ENCODE measurements at places on chromosomes 2 and 18.

GRCh38 chr2:159515441-159515840, 100.9 kb downstream of the BAZ2B start:
- peak; percentile 55 for DNase-seq

DNA sequence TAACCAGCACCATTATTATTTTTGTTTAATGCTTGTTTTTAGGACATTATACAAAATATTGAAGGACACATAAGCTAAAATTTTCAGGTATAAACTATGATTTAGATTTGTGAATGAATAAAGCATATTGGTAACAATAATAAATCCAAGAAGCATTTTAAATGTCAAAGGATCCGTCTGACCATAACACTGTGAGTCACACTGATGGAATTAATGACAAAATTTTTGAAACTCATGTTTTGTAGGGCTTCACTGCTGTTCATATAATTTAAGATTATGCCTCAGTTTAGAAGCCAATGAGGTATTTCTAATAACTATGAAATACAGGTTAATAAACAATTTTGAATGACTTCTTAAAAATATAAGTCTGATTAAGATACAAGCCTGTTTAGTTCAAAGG, 124.6 kb downstream of the TMEFF2 start:
- DNase-seq = no peak

- no peak for DNase-seq
Observed at GRCh38 chr2:75431763-75432162, 129.0 kb downstream of the EVA1A start.

GRCh38 chr2:233905945-233906344, 11.2 kb upstream of the TRPM8 start:
- no peak for DNase-seq

DNA sequence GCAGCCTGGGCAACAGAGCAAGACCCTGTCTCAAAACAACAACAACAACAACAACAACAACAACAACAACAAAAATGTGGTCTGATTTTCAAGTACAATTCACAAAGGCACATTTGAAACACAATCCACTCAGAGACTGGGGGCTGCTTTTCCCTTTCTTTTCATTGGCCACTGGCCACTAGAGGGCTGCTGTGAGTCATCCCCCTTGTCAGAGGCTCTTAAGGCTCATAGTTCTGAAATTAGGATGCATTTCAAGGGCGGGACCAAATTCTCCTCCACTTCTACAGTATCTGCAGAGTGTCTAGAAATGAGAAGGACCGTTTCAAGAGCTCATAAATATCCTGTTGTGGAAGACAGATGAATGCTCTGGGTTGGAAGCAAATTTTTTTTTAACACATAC, 285.4 kb downstream of the NRXN1 start:
- DNase-seq = no peak

DNA sequence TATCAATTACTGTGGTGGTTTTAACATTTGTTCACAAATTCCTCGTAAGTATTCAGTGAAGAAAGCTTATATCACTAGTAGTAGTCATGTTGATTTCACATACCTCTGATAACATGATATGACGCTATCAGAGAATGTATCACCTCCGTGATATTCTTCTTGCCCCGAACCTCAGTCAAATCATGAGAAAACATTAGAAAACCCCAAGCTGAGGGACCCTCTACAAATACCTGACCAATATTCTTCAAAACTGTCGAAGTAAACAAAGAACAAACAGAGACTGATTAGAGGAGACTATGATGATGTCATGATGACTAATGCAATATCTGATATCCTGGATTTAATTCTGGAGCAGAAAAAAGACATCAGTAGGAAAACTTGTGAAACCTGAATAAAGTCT, 85.6 kb upstream of the SPOPL start:
- DNase-seq = no peak

GRCh38 chr2:160315337-160315736, 115.3 kb upstream of the ITGB6 start:
- DNase-seq = no peak

DNA sequence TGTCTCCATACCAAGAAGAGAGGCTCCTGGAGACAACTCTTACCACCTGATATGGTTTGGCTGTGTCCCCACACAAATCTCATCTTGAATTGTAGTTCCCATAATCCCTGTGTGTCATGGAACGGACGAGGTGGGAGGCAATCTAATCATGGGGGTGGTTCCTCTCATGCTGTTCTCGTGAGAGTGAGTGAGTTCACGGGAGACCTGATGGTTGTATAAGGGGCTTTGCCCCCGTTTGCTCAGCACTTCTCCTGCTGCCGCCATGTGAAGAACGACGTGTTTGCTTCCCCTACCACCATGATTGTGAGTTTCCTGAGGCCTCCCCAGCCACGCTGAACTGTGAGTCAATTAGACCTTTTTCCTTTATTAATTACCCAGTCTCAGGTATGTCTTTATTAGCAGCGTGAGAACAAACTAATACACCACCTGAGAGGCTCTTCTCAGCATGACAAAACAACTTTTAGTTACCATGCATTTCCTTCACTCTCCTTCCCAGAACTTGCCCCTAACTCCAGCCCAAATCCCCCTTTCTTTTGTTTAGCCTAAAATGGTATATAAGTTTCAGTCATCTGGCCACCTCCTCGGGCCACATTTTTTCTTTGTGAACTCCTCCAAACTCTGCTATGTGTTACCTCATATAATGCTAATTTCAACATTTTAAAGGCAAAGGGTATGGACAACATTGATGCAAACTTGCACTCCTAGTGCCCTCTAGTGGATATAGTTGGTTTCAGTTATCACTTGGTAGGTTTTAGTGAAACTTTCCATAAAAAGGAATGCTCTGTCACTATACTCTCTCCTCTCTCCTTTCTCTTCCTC, 58.6 kb upstream of the SLC25A52 start:
- DNase-seq = peak; percentile 81

DNA sequence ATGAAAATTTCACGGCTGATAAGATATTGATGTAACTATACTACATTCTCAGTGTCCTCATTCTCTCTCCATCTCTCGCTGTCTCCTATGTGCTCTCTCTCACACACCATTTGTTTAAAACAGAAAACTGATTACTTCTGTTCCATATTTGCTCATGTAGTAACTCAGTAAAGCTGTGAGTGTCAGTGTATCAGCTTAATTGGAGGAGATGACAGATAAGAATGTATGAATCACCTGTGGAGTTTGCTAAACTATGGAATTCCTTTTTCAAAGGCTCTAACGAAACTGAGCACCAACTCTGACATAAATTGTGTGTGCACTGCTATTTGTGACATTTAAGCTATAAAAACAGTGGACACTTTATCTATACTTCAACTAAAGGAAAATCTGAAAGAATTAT, 1080.0 kb downstream of the DSC3 start:
- DNase-seq = no peak

GRCh38 chr2:99942561-99943347, 199.6 kb downstream of the AFF3 start:
- peak; percentile 4 for DNase-seq

DNA sequence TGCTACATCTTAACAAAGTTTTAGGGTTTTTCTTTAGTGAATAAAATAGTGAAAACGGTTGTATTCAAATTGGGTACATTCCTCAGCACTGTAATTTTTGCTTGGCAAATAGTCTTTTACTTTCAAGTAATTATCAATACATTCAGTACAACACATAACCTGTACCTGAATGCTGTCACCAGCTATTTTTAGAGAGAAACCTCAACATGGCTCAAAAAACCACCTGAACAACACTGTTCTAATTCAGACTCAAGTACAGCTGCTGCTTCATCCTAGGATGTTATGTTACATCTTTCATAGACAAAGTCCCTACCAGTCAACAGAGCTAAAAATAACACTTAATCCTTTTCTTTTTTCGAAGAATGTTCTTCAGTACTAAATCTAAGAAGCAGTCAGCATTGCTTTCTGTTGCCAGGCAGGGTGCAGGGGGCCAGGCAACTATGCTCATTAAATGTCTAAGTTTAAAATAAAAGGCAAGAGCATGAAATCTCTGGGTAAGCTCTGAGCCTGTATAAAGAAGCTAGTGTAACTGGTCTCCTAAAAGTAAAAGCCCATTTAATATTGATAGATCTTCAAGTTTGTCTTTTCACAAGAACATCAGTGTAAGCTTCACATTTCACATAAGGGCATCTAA, 20.5 kb downstream of the PDIA6 start:
- DNase-seq = no peak

GRCh38 chr18:26103579-26103978, 13.2 kb upstream of the SS18 start:
- DNase-seq = no peak

GRCh38 chr2:42961385-42961811, 169.0 kb upstream of the HAAO start:
- DNase-seq = no peak

GRCh38 chr2:226184940-226185615, 614.5 kb downstream of the IRS1 start:
- peak; percentile 22 for DNase-seq

DNA sequence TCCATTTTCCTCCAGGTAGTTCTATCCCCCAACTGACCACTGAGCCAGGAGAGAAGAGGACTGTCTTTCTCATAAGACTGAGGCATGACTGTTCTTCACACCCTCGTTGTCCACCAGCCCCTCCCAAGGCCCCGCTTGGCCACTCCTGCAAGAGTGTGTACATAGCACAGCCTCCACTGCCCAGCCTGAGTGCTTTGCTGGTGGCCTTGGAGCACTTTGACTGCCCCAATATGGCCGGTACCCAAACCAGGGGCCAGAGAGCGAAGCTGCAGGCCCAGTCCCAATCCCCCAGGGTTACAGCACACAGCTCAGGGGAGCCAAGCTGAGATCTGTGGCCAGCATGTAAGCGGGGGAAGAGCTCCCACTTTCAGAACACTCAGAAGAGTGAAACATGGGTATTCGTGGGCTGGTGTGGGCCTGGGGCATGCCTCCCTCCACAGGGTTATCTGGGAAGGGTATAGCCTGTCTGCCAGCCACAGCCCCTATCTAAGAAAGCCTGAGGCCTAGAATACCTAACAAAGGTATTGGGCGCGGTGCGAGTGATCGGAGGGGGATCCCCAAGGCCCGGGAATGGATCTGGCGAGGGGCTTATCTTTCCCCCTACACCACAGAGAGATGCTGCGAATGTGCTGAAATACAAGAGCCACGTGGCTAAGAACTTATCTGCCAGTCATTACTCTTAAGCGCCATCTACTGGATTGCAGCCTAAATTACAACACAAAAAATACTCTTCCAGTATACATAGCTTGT, 163.8 kb downstream of the WDPCP start:
- peak; percentile 56 for DNase-seq

DNA sequence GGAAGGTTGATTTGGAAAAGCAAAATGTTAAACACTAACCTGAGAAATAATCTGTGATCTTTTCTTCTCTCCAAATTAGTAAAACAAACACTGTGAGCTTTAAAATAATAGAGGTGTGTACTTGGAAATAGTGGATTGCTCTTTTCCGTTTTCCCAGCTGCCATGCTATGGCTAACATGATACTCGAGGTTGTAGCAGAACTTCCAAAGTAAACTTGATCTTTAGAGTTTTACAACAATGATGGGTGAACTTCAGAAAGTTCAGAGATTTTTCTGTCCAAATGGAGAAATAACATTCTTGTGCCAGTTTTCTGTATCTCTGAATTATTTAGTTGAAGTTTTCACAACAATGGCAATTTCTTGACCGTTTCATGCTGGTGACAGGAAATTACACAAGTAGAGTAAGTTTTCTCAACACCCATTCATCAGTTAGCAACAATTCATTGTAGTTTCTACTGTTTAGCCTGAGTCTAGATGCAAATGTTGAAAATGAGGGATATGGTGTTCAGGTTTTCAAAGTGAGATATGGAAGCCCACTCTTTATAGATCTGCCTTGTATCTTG, 135.3 kb upstream of the CTAGE1 start:
- DNase-seq = no peak

- DNase-seq = no peak
Observed at GRCh38 chr18:63159590-63159989, 160.0 kb downstream of the BCL2 start.

- DNase-seq = peak; percentile 50
Observed at GRCh38 chr2:25877431-25878360, 591 bp downstream of the ASXL2 start.

GRCh38 chr2:219352448-219353023, 20.0 kb upstream of the RESP18 start:
- peak; percentile 72 for DNase-seq

DNA sequence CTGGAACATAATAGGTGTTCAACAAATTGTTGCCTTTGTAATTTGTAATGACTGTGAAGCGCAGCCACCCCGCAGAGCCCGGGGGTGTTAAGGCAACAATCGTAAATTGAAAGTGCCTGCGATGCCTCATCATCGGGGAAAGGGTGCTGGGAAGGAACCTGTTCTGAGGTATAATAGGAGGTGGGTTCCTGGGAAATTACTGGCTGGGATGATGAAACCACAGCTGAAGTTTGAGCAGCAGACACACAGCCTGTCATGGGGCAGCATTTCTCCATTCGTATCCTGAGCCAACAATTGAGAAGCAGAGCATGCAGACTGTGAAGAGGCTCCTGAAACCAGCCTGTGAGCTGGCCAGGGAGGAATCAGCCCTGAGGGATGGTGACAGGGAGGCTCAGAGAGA, 404.0 kb upstream of the MYT1L start:
- DNase-seq = no peak

GRCh38 chr2:28193630-28194403, 198.8 kb upstream of the FOSL2 start:
- peak; percentile 10 for DNase-seq

GRCh38 chr2:69689969-69690368, 46.4 kb upstream of the AAK1 start:
- no peak for DNase-seq

GRCh38 chr2:219570194-219570923, 980 bp downstream of the OBSL1 start:
- DNase-seq = no peak

GRCh38 chr2:218839430-218839829, 7.8 kb upstream of the PRKAG3 start:
- DNase-seq = peak; percentile 87

GRCh38 chr18:78902795-78903435, 76.7 kb upstream of the SALL3 start:
- no peak for DNase-seq
